ENCODE measurements at places on chromosomes 11 and 22.

GRCh38 chr11:68843052-68843561 is 1.4 kb upstream of the CPT1A start:
- DNase-seq, result peak; percentile 46

GRCh38 chr11:32448232-32448631 is 12.9 kb upstream of the WT1 start:
- DNase-seq, result no peak

- no peak for DNase-seq
These were observed 121.1 kb upstream of the SPON1 start for GRCh38 chr11:13841393-13841792.

DNA sequence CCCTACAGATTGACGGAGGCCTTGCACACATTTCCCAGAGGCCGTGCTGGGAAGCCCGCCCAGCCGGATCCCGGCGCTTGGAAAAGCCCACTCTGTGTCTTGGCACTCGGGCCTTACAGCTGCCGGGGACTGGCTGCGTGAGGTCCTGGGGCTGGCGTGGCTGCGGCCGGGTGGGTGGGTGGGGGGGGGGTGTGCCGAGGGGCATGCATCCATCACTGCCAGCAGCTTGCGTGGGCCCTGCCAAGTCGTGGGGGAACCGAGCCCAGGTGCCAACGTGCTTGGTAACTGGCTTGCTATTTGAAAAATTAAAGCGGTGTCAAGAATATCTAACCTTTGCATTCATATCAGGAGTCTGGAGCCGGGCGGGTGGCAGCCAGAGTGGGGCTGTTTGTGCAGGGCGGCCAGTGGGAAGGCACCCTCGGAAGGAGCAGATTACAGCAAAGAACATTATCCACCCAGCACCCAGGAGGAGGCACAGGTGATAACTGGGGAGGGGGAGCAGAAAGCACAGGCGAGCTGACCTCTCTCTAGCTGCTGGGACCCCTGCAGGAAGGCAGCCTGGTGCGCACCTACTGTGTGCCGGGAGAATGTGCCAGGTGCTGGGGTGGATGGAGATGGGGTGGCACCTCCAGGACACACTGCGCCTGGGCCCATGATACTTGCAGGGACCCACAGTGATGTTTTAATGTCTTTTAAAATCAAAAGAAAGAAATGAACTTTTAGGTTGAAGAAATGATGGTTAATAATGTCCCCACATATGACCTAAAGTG is 28.5 kb upstream of the SMIM38 start:
- no peak for DNase-seq

All from activated T-cell treated with anti-CD3 and anti-CD28 coated beads for 24 hours (primary cell).